Neuronal stem cell (in vitro differentiated cells): ENCODE measurements at places on chromosomes 2 and 18.

DNA sequence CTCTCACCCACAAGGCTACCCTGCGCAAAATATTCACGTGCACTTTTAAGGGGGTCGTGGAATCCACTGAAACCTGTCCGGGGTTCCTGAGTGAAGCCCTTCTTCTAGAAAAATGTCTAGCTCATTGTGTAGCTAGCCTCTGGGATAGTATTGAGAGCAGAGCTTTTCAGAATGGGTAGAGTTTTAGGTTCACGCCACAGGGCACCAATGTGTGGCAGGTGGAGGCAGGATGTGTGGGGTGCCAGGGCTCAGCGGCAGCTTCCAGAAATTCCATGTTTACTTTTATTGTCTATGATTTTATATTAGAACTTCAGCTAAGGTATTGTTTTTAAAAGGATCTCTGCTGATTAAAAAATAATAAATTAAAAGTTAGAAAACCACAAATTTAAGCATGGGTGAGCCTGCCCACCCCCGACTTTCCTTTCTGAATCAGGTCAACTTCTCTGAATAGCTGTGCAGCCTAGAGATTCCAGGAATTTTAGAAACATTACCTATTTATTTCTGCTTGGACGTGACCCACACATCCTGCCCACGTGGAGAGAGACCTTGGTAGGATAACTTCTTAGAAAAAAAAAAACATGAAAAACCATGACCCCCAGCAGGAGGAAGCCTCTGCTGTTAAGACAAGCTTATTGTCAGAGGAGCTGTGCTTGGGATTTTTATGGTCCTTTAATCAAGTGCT lies 163.7 kb downstream of the CTIF start:
- H3K36me3 ChIP-seq: no peaks in the 10 kb centered on the region
- no peaks in the 10 kb centered on the region for H3K27me3 ChIP-seq
- no peak overlapping the region for H3K27ac ChIP-seq

DNA sequence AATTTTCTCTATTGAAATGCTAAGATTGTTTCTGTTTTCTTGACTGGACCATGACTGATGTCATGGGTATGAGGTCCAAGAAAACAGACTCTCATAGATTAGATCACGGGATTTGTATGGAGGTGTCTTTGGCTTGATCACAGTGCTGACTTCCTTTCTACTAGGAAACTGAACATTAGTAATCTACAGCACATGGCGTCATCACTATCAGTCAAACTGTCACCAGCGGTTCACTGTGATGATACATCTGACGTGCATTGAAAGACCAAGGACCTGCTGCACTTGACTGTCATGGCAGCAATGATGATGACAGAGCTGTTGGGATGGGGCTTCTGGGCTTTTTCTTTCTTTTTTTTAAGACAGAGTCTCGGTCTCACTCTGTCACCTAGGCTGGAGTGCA lies 28.2 kb upstream of the IMPA2 start:
- no peak overlapping the region for H3K4me3 ChIP-seq
- peaks cover 6% of the 10 kb centered on the region for H3K4me1 ChIP-seq
- no peaks in the 10 kb centered on the region for H3K36me3 ChIP-seq
- DNase-seq: no peak

DNA sequence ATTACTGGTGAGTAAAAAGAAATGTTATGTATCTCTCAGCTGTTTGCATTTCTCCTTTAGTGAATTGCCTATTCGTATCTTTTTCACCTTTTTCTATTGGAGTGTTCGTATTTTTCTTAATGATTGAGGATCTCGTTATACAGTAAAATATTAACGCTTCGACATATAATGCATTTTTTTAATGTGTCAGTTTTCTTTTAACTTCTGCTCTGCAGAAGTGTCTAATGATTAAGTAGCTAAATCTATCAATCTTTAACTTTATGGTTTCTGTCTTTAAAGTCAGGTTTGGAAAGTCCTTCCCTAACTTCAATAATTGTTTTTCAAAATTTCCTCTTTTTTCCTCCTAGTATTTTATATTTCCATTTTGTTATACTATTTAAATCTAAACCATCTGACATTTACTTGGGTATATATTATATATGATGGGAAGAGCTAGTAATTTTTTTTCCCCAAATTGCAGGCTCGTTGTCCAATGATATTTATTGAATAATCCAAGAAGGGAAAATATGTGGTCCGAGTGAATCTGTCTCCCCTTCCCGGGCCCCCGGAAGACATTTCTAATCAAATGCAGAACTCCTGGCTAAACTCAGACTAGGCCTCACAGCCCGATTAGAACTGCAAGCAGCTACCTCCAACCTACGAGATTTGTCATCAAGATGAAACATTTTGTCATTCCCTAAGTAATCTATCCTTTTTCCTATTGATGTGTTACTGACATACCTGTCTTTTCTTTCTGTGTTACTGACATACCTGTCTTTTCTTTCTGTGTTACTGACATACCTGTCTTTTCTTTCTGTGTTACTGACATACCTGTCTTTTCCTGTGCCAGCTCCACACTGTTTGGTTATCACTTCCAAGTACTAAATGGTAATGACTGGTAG lies 17.2 kb downstream of the PCBP1 start:
- no peaks in the 10 kb centered on the region for H3K27me3 ChIP-seq
- H3K27ac ChIP-seq: no peak overlapping the region
- H3K36me3 ChIP-seq: no peaks in the 10 kb centered on the region
- peaks cover 18% of the 10 kb centered on the region for H3K4me1 ChIP-seq

GRCh38 chr2:37827911-37828511 lies 97.1 kb upstream of the RMDN2 start:
- H3K4me1 ChIP-seq: peaks cover 3% of the 10 kb centered on the region
- H3K4me3 ChIP-seq: no peak overlapping the region
- no peak overlapping the region for H3K27ac ChIP-seq
- no peak for DNase-seq

- no peak overlapping the region for H3K27ac ChIP-seq
- H3K4me3 ChIP-seq: peak overlapping the region; percentile 82
- DNase-seq: no peak
- no peaks in the 10 kb centered on the region for H3K27me3 ChIP-seq
- no peaks in the 10 kb centered on the region for H3K4me1 ChIP-seq
Observed at GRCh38 chr2:48313036-48313877, 216.7 kb upstream of the STON1 start.

DNA sequence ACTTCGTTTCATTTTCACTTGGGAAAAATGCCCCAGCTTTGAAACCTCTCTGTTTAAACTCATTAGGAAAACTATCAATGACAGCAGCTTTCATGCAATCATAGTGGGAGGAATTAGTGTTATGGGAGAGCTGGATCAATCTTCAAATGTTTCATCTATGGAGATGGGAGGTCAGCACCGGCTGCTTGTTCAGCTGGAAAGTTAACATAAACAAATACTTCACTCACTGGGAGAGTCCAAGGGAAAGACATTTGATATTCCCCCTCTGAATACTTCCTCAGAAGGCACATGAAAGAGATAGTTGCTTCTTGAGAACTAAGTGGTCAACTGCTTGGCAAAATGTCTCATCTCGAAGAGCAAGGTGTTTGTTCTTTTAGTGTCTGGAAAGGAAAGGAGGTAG lies 7.3 kb downstream of the LYPD1 start:
- no peak overlapping the region for H3K4me3 ChIP-seq
- no peaks in the 10 kb centered on the region for H3K36me3 ChIP-seq
- no peaks in the 10 kb centered on the region for H3K27me3 ChIP-seq
- H3K4me1 ChIP-seq: no peaks in the 10 kb centered on the region
- H3K27ac ChIP-seq: no peak overlapping the region

DNA sequence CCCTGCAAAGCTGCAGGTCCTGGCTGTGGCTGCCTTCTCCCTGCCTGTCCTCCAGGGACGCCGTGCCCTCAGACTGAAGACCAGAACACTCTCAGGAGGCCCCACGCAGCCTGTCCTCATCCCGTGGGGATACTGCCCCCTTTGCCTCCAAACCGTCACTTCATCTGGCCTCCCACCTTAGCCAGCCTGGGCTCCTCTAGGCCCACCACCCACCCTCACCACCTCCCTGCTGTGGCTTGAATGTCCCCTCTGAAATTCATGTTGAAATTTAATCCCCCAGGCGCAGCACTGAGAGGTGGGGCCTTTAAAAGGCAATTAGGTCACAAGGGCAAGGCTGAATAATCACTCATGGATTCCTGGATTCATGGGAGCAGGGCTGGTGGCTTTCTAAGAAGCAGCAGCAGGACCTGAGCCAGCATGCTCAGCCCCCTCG lies 198.2 kb downstream of the SEPTIN10 start:
- H3K27me3 ChIP-seq: no peaks in the 10 kb centered on the region
- no peaks in the 10 kb centered on the region for H3K36me3 ChIP-seq
- peaks cover 13% of the 10 kb centered on the region for H3K4me1 ChIP-seq
- H3K4me3 ChIP-seq: no peak overlapping the region
- no peak overlapping the region for H3K27ac ChIP-seq

- no peaks in the 10 kb centered on the region for H3K27me3 ChIP-seq
- no peaks in the 10 kb centered on the region for H3K36me3 ChIP-seq
- no peak overlapping the region for H3K27ac ChIP-seq
- no peak overlapping the region for H3K4me3 ChIP-seq
- no peak for DNase-seq
- H3K4me1 ChIP-seq: no peaks in the 10 kb centered on the region
Observed at GRCh38 chr2:210901326-210901725, 344.9 kb downstream of the CPS1 start.

DNA sequence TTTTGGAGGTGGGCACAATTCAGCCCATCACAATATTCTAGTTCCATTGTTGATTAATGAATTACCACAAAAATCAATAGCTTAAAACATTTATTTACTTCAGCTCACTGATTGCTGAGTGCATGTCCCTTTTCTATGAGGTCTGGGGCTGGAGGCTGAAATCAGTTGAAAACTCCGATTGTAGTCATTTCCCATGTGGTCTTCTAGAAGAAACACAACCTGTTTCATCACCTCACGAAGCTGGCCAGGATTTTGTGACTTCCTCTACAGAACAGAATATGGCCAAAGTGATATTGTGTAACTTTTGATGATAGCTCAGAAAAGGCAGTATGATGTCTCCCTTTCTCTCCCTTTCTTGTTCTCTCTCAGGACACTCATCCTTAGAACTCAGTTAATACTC lies 44.1 kb upstream of the CYRIA start:
- H3K4me3 ChIP-seq: no peak overlapping the region
- H3K27me3 ChIP-seq: no peaks in the 10 kb centered on the region
- no peaks in the 10 kb centered on the region for H3K4me1 ChIP-seq
- no peaks in the 10 kb centered on the region for H3K36me3 ChIP-seq
- DNase-seq: no peak

GRCh38 chr2:65638443-65638842 lies 206.0 kb upstream of the SPRED2 start:
- DNase-seq: no peak
- no peak overlapping the region for H3K4me3 ChIP-seq
- H3K4me1 ChIP-seq: no peaks in the 10 kb centered on the region

GRCh38 chr2:102357937-102358336 lies 2.3 kb downstream of the IL18R1 start:
- no peak for DNase-seq
- H3K27me3 ChIP-seq: no peaks in the 10 kb centered on the region
- no peak overlapping the region for H3K4me3 ChIP-seq
- H3K36me3 ChIP-seq: no peaks in the 10 kb centered on the region
- H3K4me1 ChIP-seq: no peaks in the 10 kb centered on the region

- no peaks in the 10 kb centered on the region for H3K4me1 ChIP-seq
- H3K36me3 ChIP-seq: no peaks in the 10 kb centered on the region
- no peaks in the 10 kb centered on the region for H3K27me3 ChIP-seq
- H3K27ac ChIP-seq: no peak overlapping the region
- no peak for DNase-seq
Observed at GRCh38 chr18:44586782-44587524, 93.7 kb upstream of the SETBP1 start.

GRCh38 chr2:76330865-76331264 lies 620.1 kb upstream of the GCFC2 start:
- H3K27ac ChIP-seq: no peak overlapping the region
- no peaks in the 10 kb centered on the region for H3K27me3 ChIP-seq
- no peaks in the 10 kb centered on the region for H3K36me3 ChIP-seq
- DNase-seq: no peak

DNA sequence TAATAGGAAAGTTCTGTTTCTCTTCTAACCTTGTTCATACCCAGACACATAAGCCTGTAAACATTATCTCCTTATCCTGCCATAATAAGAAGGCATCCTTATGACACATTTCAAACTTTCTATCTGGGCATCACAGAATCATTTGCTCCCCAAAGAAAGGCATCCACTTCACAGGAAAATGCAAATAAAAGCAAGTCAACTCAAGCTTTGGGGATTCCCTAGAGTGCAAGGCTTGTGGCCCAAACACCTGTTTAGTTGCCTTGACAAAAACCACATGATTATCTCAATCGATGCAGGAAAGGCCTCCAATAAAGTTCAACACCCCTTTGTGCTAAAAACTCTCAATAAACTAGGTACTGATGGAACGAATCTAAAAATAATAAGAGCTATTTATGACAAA lies 195.7 kb upstream of the GALNT5 start:
- peaks cover 2% of the 10 kb centered on the region for H3K4me1 ChIP-seq
- no peak overlapping the region for H3K27ac ChIP-seq
